ENCODE measurements at places on chromosomes 16 and 17.

GRCh38 chr17:49738456-49739163 is 25.3 kb downstream of the FAM117A start:
- no peak for DNase-seq

GRCh38 chr16:51163366-51163765 is 12.3 kb upstream of the SALL1 start:
- DNase-seq, result no peak

DNA sequence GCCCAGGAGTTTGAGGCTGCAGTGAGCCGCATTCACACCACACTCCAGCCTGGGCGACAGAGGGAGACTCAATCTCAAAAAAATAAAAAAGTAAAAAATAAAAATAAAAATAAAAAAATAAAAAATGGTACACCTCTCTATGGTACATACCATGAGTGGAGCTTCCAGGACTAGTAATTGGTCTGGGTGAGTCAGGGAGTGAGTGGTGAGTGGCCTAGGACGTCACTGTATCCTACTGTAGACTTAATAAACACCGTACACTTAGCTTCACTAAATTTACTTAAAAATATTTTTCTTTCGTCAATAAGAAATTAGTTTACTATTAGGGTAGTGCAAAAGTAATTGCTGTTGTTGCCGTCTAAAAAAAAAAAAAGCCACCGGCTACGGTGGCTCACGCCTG is 9.0 kb downstream of the CDH5 start:
- DNase-seq, result peak; percentile 72

DNA sequence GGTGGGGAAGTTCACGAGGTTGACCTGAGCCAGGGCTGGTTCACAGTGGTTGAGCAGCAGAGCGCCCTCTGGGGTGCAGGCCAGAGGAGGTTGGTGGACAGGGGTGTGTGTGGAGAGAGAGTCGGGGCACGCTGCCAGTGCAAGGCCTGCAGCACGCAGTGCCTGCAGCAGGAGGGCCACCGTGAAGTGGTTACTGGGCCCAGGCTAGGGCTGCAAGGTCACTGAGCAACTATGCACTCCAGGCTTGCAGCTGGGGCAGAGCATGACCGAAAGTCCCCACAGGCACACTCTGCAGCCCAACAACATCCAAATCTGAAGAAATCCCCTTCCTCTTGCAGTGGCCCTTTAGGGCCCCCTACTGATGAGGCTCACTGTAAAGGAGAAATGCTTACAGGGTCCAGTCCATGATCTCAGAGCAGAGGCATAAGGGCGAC is 89.1 kb upstream of the NOL11 start:
- peak; percentile 24 for DNase-seq

DNA sequence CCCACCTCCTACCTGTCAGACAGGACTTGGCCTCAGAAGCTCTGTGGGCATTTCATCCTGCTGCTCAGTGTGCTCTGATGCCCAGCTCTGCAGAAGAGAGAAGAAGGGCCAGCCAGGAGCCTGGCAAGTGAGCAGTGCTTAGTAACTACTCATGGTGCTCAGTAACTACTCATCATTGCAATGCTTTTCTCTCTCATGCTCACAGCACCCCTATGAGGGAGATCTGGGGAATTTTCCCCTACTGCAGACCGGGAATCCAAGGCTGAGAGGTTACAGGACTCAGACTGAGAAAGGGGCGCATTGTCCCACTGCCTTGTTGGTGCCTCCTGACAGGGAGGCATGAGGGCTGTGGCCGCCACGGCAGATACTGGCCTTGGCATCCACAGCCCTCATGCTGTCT is 261.1 kb downstream of the C16orf95 start:
- DNase-seq, result peak; percentile 52

Measured in lung microvascular endothelial cell (primary cell).